ENCODE measurements at places on chromosomes 1 and 21.

DNA sequence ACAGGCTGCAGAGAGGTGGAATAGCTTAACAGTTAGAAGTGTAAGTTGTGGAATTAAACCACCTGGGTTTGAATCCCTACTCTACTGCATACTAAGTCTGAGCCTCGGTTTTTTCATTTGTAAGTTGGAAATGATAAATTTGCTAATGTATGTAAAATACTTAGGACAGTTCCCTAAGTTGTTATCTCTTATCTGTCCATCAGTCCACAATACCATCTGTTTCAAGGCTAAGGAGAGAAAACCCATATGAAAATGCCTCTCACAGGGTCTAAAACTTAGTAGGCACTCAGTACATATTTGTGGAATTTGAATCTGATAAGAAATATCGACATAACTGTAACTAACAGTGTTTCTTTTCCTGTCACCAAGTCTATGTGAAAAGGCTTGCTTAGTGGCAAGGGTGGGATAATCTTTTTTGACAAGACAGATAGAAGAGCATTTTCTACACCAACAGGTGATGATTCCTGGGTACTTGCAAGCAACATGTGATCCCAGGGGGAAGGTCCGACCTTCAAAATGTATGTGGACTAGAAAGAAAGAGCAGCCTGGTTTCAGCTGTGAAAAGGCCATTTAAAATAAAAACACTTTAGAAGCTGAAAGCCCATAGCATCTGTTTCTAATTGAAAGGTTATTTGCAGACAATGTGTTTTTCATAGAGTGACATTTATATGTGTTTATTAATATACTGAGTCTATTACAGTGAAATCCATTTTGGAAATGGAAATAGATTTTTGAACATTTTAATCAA, 202.9 kb downstream of the HHAT start:
- no peak for DNase-seq

- DNase-seq = no peak
Observed at GRCh38 chr1:183125279-183125999, 60.6 kb upstream of the LAMC2 start.

DNA sequence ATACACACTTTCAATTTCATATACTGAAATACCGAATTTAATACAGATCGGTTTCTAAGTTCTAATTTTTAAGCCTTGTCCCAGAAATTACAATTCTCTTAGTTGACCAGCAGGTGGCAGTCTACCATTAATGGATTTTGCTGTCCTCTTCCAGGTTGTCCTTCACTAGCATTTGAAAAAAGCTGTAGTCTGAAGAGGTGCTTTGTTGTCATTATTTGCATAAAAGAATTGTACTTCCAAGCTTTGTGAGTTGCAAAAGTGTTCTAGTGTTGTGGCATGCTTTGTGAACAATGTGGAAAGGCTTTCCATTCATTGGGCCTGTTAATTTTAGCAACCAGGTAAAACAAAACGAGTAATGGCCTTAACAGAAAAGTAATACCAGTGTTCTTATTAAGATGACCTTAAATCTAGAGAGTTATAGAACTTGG, 193.6 kb downstream of the RPS6KC1 start:
- DNase-seq = peak; percentile 53

DNA sequence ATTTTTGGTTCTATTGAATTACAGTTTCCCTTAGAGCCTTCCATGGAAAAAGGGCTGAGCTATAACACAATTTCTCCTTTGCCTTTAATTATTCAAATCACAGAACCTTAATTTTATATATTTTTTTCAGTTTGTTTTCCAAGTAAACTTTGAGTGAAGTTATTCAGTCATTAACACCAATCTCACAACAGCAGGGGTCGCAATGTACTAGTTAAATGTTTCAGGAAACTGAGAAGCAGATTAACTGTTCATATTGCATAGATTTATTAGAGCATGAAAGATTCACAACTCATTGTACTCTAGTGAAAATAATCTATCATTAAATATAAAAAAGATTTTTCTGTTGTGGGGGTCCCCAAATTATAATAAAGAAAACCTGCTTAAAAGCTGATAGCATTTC, 64.1 kb downstream of the KIFAP3 start:
- peak; percentile 49 for DNase-seq

GRCh38 chr1:30885570-30886522, 22.7 kb downstream of the SDC3 start:
- no peak for DNase-seq

All from endodermal cell (in vitro differentiated cells).